ENCODE measurements at places on chromosomes 4 and X.

GRCh38 chr4:134540588-134540987 is 339.0 kb upstream of the PABPC4L start:
- no peak for DNase-seq

DNA sequence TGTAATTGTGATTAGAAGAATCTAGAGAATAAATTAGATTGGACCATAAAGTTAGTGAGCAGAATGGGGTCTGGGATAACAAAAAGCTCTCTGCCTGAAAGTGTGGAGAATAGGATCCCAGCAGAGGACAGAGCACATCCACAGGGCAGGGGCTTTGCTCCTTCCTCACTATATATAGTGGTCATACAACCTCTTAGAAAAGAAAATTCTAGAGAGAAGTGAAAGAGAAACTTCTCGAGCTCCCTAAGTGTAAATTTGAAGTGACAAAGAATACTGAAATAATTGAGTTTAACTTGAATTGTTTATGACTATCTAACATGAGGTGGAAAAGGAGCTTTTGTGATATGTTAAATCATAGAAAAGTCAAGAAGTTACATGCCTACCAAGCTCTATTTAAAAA is 14.9 kb downstream of the ADAM29 start:
- DNase-seq: no peak

- DNase-seq: no peak
Observed at GRCh38 chr4:154084864-154085263, 296.0 kb upstream of the SFRP2 start.

DNA sequence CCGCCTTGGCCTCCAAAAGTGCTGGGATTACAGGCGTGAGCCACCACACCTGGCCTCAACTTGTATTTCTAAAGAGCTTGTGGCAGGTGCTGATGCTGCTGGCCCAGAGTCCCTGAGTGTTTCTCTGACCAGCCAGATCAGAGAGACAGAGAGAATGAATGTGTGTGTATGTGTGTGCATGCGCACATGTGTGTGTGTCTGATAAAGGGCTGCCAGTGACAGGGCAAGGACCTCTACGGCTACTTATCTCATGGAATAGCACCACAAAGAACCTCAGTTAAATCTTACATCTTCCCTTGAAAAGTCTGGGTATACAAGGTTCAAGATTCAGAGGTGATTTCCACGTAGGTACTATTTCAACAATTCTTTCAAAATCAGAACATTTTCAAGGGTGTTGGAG is 86.0 kb downstream of the SCD5 start:
- no peak for DNase-seq

GRCh38 chr4:155094201-155094820 is 114.1 kb upstream of the NPY2R start:
- no peak for DNase-seq

DNA sequence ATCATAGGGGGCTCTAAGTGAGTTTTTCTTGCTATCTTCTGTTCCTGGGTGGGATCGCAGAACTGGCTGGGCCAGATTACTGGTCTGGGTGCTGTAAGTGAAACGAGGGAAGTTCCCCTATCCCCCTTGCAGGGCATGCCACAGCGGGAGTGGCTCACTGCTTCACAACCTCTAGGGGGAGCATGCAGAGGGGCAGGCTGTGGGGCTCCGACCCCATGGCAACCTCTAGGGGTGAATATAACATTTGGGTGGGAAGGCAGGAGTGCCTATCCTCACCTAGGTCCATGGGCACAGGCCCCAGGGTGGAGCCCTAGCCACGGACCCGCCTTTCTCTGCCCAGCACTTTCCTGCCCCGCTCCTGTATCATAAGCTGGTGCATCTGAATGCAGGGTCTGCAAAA is 1.7 kb upstream of the RRAGB start:
- DNase-seq: no peak

DNA sequence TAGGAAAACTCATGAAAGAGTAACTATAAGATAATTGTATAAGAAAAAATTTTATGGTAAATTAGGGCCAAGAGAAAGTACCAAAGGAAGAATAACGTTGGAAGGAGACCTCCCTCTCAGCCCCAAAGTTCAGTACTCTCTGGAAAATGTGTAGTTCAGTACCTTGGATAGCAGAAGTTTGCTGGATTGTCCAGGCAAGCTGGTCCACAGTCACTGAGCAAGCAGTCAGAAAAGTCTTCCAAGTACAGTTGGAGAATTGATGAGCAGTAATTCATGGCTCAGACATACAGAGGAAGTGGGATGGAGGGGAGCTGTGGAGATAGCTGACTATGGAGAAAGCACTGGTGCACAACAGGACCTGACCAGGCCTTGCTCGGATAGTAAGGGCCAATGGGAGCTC is 598.2 kb upstream of the NDST4 start:
- no peak for DNase-seq

DNA sequence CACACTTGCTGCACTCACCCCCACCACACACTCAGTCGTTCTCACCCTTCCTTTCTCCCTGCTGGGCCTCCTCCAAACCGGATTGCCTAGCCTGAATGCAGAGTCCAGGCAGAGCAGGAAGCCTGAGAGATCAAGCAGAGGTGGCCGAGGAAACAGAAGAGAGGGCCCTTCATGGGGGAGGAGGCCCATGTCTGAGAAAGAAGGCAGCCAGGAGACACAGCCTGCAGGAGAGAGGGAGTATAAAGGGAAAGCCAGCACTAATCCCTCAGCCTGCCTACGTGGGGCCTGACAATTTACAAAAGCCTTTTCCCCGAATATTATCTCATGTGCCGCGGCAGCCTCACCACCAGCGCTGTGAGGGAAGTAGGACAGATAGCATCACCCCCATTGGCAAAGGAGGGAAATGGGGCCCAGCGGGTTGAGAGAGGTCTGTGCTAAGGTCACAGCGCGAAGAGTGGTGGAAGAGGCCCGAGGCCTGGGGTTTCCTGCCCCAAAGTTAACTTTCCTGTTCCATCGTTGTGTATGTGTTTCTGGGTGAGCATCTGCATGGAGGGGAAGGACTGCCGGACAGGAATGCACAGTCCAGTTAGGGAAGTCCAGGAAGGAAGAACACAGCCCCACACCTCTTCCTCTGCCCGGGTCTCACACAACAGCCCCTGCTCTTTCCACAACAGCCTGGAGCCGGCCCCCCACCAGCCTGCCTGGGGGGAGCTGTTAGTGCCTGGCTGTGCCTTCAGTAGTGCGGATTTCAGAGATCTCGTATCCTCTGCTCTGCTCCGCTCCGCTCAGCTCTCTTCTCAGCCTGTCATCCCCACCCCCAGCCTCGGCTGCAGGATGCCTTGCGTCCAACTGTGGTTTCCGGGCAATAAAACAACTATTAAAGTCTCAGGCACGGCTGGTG is 50.9 kb upstream of the BCOR start:
- DNase-seq: no peak

DNA sequence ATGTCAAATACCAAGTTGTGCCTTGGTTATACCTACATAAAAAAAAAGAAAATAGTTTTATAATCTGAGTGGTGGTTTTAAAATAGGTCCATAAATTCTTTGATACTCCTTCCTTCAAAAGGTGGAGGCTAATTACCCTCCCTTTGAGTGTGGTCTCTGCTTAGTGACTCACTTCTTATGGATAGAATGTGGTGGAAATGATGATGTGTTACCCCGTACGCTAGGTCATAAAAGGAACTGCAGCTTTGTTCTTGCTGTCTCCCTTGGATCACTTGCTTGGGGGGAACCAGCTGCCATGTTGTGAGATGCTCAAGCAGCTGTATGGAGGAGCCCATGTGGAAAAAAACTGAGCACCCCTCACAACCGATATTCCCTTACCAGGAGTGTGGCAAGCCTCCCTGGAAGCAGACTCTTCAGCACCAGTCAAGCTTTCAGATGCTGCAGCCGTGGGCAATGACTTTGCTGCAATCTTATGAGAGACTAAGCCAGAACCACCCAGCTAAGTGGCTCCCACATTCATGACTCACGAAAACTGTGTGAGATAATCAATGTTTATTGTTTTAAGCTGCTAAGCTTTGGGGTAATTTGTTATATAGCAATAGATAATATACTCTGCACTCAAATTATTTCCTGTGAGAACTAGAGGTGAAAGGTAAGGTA is 195.0 kb upstream of the GATB start:
- no peak for DNase-seq

DNA sequence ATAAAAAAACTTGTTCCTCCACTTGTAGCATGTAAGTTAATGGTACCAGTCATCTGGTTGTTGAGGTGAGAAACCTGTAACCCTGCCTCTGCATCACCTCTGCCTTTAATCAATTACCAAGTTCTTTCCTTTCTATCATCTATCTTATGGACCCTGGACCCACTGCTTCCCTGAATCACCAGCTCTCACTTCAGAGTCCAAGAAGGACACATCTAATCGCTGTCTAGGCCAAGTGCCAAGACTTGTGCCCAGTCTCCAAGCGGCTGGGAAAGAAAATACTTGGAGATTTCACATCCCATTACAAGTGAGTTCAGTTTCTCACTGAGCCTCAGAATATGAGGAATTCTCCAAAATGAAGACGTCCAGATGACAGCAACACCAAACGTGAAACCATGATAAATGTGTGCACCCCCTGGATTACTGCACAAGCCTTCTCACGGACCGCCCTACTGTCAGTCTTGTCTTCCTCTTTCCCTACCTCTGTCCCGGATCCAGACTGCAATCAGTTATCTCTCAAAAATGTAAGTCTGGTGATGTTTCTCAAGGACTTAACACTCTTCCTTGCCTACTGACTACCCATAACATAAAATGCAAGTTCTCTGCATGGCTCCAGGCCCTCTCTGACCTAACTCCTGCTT is 10.4 kb downstream of the PALLD start:
- no peak for DNase-seq

GRCh38 chr4:68489338-68489737 is 42.1 kb downstream of the TMPRSS11E start:
- no peak for DNase-seq

DNA sequence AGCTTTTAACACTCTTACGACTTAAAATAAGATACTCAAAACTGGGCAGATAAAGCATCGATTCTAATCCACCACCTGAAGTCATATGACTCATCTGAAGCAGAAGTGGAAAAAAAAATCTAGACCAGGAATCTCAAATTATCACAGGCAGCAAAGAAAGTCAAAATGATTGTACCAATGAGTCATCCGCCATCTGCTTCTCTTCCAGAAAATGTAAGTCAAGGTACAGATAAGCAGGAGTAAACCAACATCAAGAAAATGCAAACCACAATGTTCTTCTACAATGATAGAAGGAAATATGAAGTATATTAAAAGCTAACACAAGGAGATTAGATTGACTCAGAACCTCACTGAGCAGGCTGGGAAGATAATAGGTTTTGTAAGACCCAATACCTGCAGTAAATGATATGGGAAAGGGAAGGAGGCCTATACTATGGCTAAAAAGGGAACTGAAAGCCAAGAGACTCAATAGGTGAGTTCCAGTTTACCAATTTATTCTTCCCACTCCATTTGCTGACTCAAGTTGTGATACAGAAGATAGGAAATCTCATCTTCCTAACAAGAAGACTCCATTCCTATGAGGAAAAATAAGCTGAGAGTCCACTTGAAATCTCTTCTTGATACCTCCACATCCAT is 88.4 kb upstream of the TET2 start:
- DNase-seq: no peak

GRCh38 chrX:68728186-68728585 is 80.7 kb downstream of the STARD8 start:
- no peak for DNase-seq

GRCh38 chr4:146521541-146522097 is at the start of gene SLC10A7:
Gene SLC10A7 (minus strand): TSS chr4:146521940. CDS start chr4:146521717, 223 bp downstream.
- peak; percentile 67 for DNase-seq

DNA sequence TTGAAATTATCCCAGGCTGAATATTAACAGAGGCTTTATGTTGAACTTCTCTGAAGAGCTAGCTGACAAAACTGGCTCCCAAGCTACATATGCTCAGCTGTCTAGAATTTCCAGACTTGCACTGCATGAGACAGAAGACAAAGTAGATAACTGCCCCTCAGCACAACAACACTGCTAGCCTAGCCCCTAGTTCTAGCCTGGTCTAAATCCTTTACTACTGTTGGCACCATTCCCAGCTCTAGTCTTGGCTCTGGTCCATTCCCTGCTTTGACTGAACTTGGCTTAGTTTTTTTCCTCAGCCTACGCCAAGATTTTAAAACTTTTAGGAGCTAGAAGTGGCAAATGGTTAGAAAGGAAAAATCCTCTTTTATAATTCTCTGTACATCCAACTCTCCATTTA is 7.6 kb upstream of the OPHN1 start:
- DNase-seq: no peak

DNA sequence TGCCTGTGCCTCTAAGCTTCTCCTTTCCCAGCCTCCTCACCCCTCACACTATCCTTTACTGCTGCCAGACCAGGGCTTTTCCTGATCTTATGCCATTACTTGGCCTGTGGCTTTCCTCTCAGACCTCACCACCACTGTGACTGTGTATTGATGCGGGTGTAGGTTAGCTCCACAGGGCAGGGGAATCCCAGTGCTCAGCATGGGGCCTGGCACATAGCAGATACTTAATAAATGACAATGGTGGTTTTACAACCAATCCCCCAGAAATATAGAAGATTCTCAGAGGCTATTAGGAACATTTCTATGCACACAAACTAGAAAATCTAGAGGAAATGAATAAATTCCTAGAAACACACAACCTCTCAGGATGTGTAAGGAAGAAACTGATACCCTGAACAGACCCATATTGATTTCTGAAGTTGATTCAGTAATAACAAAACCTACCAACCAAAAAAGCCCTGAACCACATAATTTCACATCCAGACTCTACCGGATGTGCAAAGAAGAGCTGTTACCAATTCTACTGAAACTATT is 129.6 kb upstream of the QRFPR start:
- no peak for DNase-seq

- DNase-seq: peak; percentile 29
Observed at GRCh38 chr4:47836641-47837093, 1.2 kb downstream of the CORIN start.

- DNase-seq: no peak
Observed at GRCh38 chrX:107730298-107730655, 45.3 kb downstream of the TSC22D3 start.

DNA sequence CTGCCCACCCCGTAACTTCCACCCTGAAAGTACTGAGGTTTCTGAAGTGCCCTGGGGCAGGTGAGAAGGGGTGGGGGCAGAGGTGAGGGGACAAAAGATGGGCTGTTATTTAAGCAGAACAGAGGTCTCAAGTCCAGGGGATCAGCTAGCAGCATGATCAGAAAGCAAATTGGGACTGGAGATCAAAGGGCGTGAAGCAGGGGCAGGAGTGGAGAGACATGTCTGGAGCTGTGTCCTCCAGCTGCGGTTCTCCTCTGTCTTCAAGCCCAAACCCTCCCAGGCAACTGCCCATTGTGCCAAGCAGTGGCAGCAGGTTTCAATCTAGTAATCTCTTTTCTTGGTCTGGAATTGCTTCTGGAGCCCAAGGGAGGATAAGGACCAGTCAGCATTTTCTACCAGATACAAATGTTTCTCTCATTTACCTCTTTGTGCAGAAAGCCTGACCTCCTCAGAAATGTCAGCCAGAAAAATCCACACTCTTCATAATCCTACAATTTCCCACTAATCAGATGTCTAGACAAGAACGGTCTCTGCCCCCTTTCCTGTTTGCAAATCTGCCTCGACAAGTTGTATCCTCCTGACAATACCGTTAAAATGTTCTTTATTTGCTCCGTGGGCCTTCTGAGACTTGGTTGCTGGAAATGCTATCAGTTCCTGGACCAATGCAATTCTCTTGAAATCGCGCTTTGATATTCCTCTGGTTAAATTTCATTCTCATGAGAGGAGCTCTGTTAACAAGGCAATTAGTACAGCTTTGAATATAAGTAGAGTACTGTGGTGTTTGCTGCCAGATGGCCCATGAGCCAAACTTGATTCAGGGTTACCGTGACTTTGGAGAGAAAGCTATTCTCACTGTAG is 23.2 kb upstream of the RASL11B start:
- DNase-seq: no peak

Measured in activated T-helper 1 cell treated with anti-CD3 and anti-CD28 coated beads, Interleukin-12 subunit alpha, Interleukin-12 subunit beta, Interleukin-2, Interleukin-4 antibody, amounts not matched to agents 30 ng/mL and 10 ng/mL and 1 ng/mL, durations not matched to agents 14 hours and 24 hours and 36 hours (primary cell).